Activated CD4-positive, alpha-beta T cell treated with anti-CD3 and anti-CD28 coated beads for 48 hours (primary cell): ENCODE measurements at places on chromosomes 6 and 20.

DNA sequence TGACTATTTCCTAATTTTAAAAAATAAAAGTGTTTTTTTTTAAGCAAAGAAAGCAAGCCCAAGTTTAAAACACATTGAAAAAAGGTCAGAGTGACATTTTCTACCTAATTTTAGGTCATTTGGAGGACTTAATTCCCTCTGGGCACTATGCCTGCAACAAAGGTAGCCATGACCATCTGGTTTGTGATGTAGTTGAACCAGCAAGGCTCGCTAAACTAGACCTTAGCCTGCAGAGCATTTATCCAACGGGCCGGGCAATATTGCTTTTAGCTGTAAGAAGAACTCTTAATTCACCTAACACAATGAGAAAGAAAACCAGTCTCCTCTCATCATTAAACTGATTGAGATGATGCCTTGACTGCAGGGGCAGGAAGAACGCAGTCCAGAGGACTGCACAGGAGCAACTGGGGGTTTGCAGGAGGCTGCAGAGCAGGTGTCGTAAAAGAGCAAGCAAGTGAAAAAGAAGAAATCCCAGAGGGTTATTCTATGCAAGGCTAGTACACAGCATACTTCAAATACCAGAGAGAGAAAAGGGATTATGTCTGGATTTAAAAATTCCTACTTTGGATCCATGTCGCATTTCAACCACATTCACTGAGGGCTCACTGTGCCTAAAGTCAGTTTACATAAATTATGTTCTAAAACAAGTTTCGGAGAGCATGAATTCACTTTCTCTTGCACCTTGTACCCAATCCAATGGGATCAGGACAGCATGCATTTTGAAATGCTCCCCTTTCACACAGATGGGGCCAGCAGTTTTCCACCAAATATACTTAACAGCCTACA, 12.8 kb downstream of the TRAF3IP2 start:
- DNase-seq: no peak

DNA sequence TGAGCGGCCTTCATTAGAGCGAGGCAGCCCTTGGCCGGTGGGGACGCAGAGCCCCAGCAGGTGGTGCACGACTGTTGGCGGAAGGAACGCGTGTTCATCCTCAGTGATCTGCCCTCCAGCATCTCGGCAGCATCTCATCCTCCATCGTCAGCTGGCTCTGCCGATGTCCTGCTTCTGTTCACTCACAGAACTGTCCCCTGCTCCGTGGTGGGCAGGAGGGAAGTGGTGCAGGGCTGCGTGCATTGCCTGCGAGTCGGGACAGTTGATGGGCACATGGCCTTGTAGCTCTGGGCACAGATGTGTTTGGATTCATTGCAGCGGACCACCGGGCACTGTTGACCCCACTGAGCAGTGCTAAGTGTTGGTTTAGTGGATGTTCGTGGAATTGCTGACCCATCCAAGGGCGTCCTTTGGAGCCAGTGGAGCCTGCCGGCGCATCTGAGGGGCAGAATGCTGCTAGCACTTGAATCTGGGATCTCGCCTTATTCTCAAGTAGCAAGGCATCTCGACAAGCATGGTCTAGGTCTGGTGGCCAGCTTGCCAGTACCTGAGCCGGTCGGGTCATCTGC, 6.7 kb upstream of the SLC17A9 start:
- no peak for DNase-seq

DNA sequence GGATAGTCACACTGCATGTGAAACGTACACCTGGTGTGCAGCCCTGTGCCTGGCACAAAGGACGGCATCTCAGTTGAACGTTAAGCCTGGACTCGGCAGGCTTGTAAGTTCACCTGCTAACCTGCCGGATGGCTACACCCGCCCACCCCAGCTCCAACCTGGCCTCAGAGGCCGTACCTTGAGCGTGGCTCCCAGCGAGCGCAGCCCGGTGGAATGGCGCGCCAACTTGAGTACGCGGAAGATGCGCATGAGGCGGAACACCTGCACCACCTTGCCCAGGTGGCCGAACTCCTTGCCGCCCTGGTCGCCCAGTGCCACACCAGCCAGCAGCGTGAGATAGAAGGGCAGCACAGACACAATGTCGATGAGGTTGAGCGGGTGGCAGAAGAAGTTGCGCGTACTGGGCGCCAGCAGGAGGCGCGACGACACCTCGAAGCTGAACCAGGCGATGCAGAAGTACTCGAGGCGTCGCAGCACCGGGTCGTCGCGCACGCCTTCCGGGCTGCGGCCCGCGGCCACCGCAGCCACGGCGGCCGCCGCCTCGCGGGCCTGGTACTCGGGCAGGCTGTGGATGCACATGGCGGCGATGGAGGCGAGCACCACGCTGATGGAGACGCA, 3.3 kb downstream of the KCNS1 start:
- peak; percentile 70 for DNase-seq

DNA sequence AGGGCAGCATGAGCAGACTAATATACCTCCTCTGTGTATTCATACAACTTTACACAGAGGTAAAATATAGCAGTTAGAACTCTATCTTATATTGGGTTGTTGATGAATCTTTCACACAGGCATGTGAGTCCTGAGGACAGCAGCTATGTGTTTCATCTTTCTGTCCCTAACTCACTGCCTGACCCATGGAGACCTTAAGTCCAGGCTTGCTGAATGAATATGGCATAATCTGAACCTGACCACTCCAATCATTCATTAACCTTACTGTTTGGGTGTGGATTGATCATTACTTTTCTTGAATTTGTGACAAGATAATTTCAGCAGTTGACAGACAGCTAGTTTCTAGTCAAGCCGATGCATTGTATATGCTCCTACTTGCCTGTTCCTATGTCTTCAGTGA, 27.3 kb upstream of the TSPYL1 start:
- DNase-seq: no peak
